ENCODE measurements at places on chromosomes 11 and 22.

DNA sequence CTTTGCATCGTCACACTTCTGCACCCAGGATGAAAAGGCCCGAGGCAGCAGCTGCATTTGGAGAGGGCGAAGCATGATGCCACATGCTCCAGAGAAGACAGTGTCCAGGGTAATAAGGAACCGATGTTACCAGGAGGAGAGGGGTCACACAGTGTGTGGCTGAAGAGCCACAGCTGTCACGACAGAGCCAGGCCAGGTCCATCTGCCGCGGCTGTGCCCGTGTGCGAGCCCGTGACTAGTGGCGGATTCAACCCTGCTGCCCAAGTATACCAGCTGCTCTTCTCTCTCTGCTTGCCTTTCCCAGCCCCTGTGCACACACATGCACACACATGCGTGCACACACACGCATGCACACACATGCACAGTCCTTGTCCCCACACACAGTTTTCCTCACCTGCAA lies 1432.5 kb downstream of the BRD1 start:
- no peak for DNase-seq

DNA sequence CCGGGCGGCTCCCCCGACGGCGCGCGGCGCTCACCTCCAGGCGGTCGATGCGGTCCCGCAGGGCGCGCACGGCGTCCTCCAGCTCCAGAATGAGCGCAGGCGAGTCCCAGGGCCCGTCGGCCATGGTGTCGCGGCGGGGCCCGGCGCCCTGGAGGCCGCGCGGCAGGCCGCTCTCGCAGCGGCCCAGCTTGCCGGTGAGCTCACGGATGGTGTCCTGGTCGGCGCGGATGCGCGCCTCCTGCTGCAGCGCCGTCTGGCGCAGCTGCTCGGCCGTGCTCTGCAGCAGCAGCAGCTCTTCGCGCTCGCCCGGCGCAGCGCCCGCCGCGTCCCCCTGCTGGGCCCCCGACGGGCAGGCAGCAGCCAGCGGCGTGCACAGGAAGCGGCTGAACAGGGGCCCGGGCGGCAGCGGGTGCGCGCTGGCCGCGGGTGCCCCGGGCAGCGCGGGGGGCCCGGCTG lies 599 bp downstream of the NPTXR start:
- peak; percentile 61 for DNase-seq

GRCh38 chr11:120326228-120326627 lies 1.1 kb downstream of the TLCD5 start:
- no peak for DNase-seq

GRCh38 chr11:13663631-13664071 lies 4.8 kb upstream of the FAR1 start:
- DNase-seq: no peak
